ENCODE measurements at places on chromosomes 3 and 15.
A peak's percentile ranks its signal among the peaks of the same experiment; 100 is the strongest.

DNA sequence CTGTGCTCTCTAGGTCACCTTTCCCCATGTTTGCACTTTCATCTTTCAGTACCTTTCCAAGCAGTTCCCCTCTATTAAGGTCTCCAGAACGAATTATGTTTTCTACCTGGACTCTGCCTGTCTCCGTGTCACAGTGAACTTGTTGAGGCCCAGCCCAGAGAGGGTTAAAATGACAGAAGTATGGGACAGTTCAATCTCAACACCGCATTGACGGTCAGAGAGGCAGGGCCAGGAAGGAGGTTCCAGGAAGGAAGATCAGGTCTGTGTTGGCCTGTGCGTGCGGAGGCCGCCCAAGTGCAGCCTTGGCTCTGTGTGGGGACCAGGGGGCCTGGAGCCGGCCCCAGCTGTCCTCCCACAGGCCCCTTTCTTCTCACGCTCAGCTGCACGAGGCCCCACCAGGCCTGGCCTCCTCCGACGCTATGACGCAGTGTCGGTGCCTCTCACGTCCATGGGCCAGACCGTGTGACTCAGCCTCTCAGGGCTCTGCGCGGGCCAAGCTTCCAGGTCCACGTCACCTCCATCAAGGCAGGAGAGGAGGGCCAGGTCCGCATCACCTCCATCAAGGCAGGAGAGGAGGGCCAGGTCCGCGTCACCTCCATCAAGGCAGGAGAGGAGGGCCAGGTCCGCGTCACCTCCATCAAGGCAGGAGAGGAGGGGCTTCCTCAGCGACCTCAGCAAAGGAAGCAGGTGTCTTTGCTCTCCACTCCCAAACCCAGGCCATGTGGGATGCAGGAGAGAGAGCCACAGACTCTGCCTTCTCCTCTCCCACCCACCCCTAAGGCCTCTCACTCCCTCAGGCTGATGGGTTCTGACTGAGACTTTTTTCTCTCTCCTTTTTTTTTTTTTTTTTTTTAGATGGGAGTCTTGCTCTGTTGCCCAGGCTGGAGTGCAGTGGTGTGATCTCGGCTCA lies 83.1 kb downstream of the CPN2 start:
- no peak for DNase-seq

GRCh38 chr3:157129803-157130466 lies 30.0 kb downstream of the CCNL1 start:
- DNase-seq, result peak; percentile 47

DNA sequence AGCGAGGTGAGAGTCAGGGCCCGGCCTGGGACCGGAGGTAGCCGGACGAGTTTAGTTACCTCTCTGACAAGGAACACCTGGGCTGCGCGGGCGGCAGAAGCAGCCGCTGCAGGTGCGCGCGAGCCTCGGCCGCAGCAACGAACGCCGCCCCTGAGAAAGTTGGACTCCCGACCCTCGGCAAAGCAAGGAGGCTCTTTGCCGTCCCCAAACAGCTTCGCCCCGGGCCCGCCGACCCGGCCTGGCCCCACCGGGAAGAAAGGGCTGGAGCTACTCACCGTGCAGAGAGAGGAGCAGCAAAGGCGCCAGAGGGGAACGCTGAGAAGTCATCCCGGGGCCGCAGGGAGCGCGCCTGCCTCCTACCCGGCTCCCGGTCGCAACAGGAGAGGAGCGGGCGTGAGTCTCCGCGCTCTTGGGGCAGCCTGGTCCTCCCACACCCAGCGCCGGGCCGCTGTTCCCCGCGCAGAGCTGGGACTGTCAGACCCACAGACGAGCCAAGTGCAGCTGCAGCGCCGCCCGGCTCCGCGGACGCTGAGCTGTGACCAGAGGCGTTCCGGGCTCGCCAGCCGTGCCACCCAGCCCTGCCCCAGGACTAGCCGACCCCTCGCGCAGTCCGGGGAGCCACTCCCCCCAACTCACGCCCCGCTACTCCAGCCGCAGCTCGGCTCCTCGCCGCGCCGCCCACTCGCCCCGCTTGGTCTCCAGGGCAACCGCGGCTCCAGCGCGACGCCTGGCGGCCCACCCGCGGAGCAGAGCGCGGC lies at the start of gene IGSF11:
IGSF11 (minus strand) TSS at position 591 of the 758 bp plus-strand sequence; CDS start at position 327, 264 bp downstream.
- peak; percentile 58 for DNase-seq

GRCh38 chr3:158777161-158777873 lies 24.5 kb upstream of the MFSD1 start:
- DNase-seq, result no peak

GRCh38 chr15:26665957-26666791 lies 106.7 kb downstream of the GABRB3 start:
- DNase-seq, result no peak

DNA sequence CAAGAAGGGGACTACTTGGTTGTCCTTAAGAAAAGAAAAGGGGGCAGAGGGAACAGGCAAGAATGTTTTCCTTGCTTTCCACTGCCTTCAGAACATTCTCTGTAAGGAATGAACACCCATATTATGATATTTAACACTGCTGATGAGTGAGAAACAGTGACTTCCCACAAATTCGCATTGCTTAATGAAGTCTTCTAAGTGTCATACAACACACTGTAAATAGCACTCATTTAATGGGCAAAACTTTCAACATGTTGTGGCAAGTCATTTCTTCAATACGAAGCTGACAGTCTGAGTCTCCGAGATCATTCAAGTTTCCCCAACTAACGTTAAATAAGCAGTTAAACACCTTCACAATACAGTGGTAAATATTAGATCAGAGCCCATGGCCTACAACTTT lies 464.4 kb downstream of the SHQ1 start:
- no peak for DNase-seq

- no peak for DNase-seq
Measured at GRCh38 chr3:78827618-78828017, 940.2 kb downstream of the ROBO1 start.

GRCh38 chr3:101170062-101170771 lies 150.2 kb downstream of the IMPG2 start:
- DNase-seq, result peak; percentile 1

- no peak for DNase-seq
Measured at GRCh38 chr3:166123088-166123487, 285.9 kb upstream of the BCHE start.

- DNase-seq, result no peak
Measured at GRCh38 chr3:88434001-88434400, 284.2 kb downstream of the C3orf38 start.

- no peak for DNase-seq
Measured at GRCh38 chr3:37984596-37984995, 6.0 kb upstream of the VILL start.

DNA sequence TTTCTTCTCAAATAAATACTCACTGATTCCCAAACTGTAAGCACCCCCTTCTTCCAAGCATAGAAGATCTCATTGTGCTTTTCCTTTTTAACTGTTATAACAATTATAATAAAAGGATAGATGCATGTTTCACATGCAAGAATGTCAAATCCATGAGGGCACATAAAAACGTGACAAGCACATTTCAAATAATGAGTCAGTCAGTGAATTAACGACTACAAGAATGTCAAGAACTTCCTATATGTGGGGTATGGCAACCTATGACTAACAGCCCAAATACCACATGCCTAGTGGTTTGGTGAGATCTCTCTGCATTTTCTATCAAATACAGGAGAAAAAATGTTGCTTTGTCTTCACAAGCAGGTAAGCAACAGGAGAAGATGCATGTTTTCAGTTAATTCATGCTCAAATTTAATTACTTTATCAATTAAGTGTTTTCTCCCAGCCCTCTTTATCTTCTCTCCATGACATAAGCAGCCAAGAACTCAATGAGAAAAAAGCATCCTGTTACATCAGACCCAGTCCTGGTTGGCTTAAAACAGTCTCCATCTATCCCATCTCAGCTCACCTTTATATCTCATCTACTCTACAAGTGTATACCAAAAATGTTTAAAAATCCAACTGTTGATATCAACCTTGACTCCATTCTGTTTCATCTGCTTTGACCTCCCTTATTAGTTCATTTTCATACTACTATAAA lies 181.5 kb upstream of the LMCD1 start:
- DNase-seq, result peak; percentile 27

DNA sequence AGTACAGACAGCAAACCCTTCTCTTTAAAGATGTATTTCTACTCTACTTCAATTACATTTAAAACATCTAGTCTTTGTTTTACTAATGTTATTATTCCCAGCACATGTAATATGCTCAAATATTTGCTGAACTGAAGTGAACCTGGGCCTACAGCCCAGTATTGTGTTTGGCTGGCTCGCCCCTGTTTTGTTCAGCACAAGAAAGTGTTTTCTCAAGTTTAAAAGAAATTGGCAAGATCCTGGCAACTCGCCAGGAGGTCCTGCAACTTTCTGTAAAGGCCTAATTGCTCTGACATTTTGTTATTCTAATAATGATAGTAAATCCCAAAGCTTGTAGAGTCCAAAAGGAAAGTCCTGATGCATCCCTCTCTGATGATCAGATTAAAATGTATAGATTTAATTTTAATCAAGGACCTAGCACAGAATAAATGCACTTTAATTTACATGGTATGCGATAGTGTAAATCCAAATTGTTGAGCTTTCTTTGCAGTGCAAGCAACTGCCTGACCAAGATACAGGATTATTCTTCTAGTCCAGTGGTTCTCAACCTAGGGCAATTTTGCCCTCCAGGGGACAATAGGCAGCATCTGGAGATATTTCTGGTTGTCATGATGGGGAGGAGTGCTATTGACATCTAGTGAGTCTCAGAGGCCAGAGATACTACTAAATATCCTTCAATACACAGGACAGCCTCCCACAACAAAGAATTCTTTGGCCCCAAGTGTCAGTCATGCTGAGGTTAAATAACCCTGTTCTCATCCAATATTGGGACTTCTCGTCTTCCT lies 35.7 kb upstream of the TMOD3 start:
- DNase-seq, result no peak

- DNase-seq, result no peak
Measured at GRCh38 chr15:32659340-32660155, 18.0 kb downstream of the SCG5 start.

DNA sequence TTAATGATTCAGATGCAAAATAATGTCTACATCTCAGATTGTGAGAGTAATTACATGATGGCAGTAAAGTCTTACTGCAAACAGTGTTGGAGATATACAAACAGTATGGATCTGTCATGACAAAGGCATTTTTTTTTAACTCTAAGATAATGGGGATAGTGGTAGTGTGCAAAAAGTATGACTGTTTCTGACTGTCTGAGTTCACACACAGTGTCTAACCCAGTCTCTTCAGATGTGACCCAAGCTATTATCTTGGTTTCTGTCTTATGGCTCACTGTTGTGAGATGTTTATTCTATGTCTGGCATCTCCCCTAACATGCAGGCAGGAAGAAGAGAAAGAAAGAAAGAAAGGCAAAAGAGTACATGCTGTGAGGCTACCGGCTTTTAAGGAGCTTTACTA lies 17.0 kb downstream of the RPL39L start:
- no peak for DNase-seq

- no peak for DNase-seq
Measured at GRCh38 chr3:140910860-140911259, 30.8 kb upstream of the SLC25A36 start.

GRCh38 chr15:69939513-69940440 lies 157.9 kb downstream of the TLE3 start:
- no peak for DNase-seq

GRCh38 chr15:57625703-57626448 lies 34.2 kb downstream of the MYZAP start:
- no peak for DNase-seq

- no peak for DNase-seq
Measured at GRCh38 chr3:31291818-31292217, 240.9 kb upstream of the STT3B start.

- DNase-seq, result no peak
Measured at GRCh38 chr3:135621184-135621920, 344.2 kb upstream of the PPP2R3A start.

GRCh38 chr3:118165413-118165812 lies 869.2 kb downstream of the IGSF11 start:
- DNase-seq, result no peak

DNA sequence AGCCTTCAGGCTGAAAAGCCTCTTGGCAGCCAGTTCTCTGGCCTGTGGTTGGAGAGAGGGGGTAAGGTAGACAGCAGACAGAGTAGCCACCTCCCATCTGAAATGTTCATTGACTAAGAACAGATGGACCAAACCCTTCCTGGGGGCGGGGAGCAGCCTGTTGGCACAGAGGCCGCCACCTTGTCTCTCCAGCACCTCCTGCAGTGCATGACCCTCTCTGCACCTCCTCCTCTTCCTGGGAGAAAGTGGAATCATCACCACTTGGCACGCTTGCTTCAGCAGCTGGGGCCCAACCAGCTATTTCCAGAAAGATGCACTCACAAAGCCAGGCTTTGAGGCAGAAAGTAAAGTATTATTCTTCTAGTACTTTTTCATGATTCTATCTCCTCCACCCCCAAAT lies 313.4 kb upstream of the CHRM5 start:
- DNase-seq, result no peak

- no peak for DNase-seq
Measured at GRCh38 chr3:72594615-72595215, 253.5 kb downstream of the SHQ1 start.

DNA sequence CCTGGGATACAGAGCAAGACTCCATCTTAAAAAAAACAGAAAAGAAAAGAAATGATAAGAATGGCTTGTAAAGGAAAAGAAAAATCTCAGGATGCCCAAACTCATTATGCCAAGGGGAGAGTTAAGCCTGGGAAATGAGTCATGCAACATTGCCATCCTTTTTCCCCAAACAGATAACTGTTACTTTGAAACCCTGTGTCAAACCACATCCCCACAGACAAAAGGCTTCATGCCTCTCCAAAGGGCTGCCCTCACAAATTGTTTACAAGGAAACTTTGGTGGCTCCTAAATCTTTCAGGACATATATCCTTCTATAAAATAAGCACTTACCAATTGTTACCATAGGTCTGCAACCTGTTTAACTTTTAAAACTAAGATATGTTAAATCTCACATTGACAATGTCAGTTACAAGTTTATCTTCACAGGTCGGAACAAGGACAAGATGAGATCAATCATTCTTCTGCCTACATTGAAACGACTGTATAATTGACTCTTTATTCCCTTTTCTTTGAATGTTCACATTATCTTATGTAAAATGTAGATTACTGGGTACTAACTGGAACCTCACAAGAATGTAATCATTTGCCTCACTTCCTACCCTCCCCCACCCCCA lies 18.6 kb upstream of the SENP7 start:
- peak; percentile 46 for DNase-seq

DNA sequence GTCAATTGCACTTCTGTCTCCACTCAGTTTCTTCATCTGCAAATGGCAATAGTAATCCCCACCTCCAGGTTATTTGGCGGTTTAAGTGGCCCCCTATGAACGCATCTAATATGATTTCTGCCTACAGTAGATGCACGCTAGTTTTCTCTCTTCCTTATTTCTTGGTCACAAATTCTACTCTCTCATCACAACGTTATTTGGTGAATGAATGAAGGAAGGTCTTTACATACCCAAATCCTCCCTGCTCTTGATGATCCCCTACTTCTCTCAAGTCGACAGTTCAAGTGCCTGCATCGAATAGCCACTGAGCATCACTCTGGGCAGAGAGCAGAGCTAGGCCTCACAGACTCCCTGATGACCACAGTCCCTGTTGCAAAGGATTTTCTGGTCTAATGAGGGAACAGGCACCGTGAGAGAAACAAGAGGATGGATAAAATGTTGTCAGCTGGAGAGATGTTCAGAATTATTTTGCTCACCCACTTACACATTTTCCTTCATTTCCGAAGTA lies 181.2 kb upstream of the SMAD3 start:
- no peak for DNase-seq

GRCh38 chr3:77321646-77322045 lies 281.7 kb downstream of the ROBO2 start:
- no peak for DNase-seq

- DNase-seq, result no peak
Measured at GRCh38 chr15:100704281-100705055, 102.1 kb downstream of the ASB7 start.

Data from activated CD4-positive, alpha-beta T cell treated with anti-CD3 and anti-CD28 coated beads, Interleukin-2, amount 50 U/mL, for 16 hours (primary cell).